Thyroid gland (tissue), 4 donors: ENCODE measurements at places on chromosomes 4 and X. TPM values are rescaled to one million over a fixed set of nuclear protein-coding genes. Genes with fewer than 3 reads are reported as not detected.

Gene SLC16A2
- total RNA-seq: 22.5 TPM

Gene RAI2
- 13.4 TPM for total RNA-seq

Gene PLAC8
- 1.0 TPM for total RNA-seq

DNA sequence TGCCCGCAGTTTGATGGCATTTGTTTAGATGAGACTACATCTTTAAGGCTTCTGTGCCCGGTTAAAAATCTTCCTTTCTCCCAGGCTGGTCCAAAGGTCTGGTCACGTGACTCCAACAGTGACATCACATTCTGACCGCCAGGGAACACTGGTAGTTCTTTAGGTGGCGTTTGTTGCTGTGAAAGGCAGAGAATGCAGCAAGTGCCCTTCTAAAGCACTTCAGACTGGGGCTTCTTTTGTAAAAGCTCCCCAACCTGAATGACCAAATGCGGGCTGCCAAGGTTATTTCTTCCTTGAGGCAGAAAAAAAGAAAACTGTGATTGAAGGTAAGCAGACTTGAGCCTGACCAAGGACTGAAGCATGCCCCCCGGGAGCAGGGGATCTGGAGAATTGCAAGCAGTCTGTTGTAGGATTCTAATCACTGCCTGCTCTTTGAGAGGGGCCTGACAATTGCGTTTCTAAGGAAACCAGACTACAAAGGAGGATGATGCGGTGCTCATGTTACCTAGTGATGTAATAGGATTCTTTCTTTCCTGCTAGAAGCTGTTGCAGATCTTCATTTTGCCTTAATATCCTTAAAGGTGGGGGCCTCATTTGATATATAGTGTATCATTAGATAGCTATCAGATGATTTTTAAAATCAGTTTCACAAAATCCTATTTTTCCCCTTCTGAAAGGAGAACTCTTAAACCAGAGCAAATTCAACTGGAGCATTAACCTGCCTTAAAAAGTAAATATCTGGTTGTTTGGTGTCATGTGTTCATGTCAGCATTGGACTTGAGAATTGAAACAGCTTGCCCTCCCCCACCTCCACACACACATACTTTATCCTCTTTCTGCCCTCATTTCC lies 133.1 kb downstream of the AKAP4 start:
- H3K4me3 ChIP-seq: no peak overlapping the region
- peak; percentile 72 for DNase-seq
- H3K4me1 ChIP-seq: no peaks in the 10 kb centered on the region
- no peak overlapping the region for H3K27ac ChIP-seq
- H3K27me3 ChIP-seq: no peaks in the 10 kb centered on the region
- H3K36me3 ChIP-seq: no peaks in the 10 kb centered on the region

DNA sequence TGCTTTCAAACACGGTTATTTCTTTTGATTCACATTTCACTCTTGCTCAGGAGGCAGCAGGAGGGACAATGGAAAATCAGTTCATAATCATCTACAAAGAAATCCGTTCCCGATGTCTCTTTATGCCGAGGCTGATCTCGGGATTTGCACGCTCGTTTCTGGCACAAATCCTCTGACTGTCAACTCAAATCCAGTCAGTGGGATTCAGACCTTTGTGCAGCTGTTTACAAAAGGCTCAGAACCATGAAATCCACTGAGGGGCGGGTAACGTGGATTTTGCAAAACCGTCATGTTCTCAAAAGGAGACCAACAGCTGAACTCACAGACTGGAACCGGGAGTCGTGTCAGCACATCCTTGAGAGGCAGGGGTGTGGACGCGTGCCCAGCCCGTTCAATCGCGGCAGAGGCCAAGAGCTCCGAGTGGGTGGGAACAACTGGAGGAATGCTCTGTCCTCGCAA lies 46.4 kb downstream of the ACOX3 start:
- H3K4me1 ChIP-seq: peaks cover 36% of the 10 kb centered on the region
- H3K36me3 ChIP-seq: peaks cover 10% of the 10 kb centered on the region
- H3K27ac ChIP-seq: peak overlapping the region; percentile 94
- no peak overlapping the region for H3K4me3 ChIP-seq

DNA sequence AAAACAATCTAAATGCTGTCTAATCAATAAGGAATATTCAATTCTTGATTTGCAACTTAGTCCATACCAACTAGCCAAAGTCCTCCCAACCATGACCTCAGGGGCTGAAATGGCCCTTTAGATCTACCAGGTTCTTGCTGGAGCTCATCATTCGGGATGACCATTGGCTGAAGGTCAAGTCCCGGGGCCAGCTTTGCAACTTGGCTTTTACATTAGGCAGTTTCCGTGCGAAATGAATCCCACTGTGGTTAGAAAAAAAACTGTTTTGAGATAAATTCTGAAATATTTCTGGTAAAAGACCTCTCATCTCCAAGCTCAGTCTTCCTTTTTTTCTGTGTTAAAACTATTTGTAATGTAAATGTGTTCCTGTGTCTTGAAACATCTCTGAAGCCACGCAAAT lies 178.6 kb downstream of the TENM3 start:
- no peak overlapping the region for H3K4me3 ChIP-seq
- H3K36me3 ChIP-seq: no peaks in the 10 kb centered on the region
- H3K4me1 ChIP-seq: no peaks in the 10 kb centered on the region
- no peaks in the 10 kb centered on the region for H3K27me3 ChIP-seq

DNA sequence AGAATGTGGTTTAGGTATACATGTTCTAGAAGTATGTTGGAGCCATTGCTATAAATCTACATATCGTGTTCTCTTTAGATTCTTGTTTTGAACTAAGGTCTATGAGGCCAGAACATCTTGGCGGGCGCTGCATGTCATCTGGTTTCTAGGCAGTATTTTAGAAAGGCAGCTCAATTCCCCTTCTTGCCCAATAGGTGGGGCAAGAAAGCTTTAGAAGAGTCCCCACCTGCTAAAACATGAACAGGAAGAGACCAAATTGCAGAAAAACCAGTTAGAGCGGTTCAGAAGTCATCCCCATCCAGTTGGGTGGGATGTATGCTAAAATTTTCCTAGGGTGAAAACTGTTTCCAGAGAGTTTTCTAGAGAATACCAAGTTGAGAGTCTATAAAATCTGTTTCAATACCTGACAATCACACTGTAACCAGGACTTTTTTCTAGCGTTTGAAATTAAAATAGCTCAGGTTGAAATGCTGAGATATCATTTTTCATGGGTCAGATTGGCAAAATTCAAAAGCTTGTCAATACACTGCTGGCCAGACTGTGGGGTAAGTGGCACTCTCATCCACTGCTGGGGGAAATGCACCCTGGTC lies 17.5 kb upstream of the SH3KBP1 start:
- no peaks in the 10 kb centered on the region for H3K4me1 ChIP-seq
- no peaks in the 10 kb centered on the region for H3K36me3 ChIP-seq
- H3K27ac ChIP-seq: no peak overlapping the region
- peak; percentile 25 for DNase-seq
